ENCODE measurements at places on chromosomes 16 and 17.

GRCh38 chr17:39563476-39563875 is 44.2 kb downstream of the NEUROD2 start:
- no peak for DNase-seq

DNA sequence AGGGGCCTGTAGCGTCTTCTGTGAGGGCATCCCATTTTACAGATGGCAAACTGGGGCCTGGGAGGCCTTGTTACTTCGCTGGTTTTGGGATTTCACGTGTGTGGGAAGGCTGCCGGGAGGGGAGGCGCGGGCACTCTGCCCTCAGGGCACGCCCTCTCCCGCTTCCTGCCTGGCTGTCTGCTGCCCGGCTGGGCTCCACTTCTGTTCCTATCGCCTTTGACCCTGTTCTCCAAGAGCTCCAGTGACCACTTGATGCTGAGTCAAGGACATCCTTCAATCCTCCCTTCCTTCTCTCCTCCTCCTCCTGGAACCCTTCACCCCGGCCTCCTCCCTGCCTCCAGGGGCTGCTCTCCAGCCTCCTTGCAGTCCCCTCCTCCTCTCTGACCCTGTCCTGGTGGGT is 16.0 kb downstream of the SPNS3 start:
- no peak for DNase-seq

DNA sequence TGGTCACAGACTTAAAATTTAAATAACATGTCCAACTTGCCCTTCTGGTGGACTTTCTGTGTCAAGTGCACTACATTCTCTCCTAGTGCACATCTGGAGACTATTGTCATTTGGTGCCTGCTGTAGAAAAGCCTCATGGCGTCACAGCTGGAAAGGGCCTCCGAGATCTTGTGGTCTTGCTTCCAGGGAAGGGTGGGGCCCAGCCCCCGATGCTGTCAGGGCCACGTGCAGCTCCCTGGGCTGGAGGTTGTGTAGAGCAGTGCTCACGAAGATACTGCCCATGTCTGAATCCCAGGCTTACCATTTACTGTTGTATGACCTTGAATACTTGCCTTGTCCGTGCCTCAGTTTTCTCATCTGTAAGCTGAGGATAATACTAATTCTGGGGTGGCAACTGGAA is 6.8 kb upstream of the MPRIP start:
- no peak for DNase-seq

DNA sequence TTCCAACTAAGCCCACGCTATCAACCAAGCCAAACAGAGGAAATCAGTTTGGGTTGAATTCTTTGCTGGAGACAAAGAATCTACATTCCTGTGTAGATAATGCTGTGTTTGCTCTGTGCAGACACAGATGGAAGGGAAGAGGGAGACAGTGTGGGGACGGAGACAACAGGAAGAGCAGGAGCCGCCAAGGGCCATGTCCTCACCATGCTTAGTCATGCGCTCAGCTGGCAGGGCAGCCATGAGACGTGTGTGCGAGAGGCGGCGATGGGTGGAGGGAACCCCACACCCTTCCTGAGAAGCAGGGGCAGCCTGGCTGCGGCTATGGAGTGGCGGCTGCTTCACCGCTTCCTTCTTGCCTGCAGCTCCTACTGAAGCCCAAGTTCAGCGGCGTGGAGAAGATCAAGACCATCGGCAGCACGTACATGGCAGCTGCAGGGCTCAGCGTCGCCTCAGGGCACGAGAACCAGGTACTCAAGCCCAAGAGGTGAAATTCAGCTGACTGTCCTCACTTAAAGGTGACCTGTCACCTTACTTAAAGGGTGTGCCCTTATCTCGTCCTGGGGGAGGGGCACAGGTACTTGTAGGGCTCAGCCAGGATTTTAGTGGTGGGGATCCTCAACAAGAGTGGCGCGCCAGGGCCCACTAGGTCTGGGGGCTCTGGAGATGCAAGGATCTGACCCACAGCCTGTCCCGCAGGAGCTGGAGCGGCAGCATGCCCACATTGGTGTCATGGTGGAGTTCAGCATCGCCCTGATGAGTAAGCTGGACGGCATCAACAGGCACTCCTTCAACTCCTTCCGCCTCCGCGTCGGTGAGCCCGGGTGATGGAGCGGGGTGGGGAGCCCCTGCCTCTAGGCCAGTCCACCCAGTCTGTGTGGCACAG is 47.5 kb downstream of the ADCY7 start:
- DNase-seq = peak; percentile 73

DNA sequence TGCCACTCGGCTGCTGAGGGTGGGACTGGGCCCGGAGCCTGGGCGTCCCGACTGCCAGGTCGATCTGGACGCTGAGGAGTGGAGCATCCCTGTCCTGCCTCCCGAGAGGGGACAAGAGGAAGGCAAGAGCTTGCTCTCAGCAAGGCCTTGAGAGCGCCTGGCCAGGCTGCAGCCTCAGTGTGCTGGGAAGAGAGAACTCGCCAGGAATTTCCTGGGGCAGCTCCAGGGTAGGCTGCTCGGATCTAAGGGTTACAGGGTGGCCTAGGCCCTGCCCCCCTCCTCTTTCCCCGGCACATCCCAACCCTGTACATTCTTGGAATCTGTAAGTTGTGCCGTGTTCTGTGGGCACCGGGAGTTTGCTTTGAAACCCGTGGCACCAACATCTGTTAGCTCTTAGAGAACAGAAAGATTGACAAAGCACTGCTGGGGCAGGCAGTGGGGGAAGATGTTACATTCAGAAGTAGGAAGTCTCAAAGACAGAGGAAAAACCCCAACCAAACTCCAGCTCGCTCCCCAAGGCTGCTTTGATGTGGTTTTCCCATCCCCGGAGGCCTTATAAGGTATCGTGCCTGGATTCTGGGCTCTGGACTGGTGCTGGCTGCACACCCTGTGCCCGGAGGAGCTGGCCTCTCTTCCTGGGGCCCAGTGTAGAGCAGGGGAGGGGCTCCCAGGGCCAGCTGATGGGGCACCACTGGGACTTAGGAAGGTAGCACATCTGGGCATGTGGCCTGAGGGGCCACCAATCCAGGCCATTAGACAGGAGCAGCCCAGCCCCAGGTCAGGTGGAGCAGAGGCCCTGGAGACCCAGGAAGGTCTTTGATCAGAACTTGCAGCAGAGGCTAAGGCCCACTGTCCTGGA is 55.2 kb downstream of the NKD1 start:
- DNase-seq = no peak

GRCh38 chr17:43676471-43676870 is 14.7 kb upstream of the MEOX1 start:
- no peak for DNase-seq

- DNase-seq = peak; percentile 75
Measured at GRCh38 chr17:76561332-76561731, 21.5 kb downstream of the PRCD start.

DNA sequence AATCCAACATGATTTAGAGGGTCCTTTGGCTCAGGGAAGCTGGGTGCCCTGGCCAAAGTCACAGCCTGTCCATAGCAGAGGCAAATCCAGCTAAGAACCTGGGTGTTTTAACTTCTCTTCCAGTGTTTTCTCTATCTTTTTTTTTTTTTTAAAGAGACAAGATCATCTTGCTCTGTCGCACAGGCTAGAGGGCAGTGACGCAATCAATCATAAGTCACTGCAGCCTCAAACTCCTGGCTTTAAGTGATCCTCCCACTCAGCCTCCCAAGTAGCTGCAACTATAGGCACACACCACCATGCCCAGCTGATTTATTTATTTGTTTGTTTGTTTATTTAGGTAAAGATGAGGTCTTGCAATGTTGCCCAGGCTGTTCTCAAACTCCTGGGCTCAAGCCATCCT is 14.8 kb upstream of the GRIN2A start:
- DNase-seq = no peak

GRCh38 chr17:50627782-50628601 is 6.7 kb upstream of the ABCC3 start:
- no peak for DNase-seq

- DNase-seq = no peak
Measured at GRCh38 chr17:30344283-30345088, 10.6 kb upstream of the TMIGD1 start.
